Stimulated activated CD4-positive, alpha-beta T cell treated with anti-CD3 and anti-CD28 coated beads, Interleukin-1b, Interleukin-23, amount 100 ng/mL, for 1 hour (primary cell): ENCODE measurements at places on chromosomes 2 and 18.

DNA sequence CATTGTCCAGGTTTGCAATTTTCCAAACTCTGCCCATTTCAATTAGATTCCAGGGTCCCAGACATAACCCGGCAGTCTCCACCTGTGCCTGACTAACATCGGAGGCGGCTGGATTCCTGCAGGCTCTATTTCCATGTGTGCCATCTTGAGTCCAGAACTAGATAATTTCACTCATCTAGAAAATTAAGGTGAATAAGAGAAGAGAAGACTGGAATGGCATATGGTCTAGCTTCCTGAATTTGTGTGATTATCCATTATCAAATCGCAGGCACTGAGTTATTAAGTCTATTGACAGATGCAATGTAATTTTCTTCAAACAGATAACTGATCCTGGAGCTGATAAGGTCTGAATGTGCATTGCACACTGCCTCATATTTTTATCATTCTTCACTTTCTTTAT is 305.2 kb downstream of the ETAA1 start:
- no peak for DNase-seq

DNA sequence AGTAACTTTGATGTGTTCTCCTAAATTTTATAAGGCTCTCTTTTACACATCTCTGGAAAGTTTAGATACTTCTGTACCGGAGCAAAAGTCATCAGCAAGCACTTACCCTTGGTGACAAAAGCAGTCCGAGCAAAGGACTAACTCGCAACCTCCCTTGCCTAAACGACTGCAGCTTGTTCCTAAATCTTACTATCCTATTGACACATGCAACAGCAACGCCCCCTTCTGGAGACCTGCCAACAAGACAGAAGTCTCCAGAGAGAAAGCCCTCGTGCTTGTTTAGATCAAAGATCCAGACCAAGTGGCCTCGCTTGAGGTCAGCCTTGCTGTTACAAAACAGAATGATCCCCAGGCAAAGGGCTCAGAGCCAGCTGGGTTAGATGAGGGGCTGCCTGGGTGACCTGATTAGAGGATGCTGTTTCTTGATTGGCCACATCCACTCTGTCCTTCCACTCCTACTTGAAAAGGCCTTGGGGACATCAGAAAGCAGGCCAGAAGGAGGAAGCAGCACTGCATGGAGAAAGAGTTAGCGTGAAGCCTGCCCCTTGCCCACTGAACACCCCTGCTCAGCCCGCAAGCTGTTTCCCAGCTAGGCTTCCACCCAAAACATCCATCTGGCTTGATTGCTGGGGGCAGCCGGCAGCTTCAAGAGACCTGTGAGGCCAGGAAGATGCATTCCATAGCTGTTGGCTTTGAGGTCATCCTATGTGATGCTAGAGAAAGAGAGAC is 94.3 kb downstream of the HNRNPLL start:
- DNase-seq: peak; percentile 65

DNA sequence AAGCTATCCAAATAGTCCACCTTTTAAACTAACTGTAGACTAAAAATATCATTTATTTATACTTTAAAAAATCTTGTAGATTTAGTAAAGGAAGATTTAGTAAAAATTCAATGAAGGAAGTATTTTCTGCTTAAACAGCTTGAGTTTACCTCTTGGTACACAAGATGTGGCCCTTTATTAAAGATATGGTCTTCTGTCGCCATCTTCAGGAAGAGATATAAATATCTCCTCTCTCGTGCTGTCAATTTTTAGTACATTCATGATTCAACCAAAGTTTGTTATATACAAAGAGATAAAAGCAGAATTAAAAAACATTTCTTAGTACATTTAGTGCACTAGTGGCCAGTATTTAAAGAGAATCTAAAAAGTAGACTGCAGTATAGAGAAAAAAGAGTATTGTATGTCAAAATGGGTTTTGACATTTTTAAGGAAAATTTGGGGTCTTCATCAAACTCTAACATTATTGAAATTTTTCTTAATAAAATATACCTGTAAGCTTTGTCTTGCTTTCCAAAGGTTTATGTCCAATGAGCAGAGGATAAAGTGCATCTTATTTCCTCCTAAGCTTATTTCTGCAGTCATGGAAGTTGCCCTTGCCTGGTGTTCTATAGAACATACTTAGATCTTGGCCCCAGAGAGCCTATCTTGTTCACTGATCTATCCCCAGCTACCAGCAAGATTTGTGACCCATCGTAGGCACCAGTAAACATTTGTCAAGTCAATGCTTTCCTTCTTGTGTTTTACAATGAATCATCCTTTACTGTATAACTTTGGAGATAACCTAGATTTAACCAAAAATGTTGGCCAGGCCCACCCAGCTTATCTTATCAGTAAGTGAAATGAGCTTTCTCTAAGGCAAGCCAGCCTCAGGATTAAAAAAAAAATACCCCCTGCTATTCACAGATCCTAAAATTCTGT is 18.5 kb upstream of the EML6 start:
- DNase-seq: no peak

- no peak for DNase-seq
Measured at GRCh38 chr2:197704434-197705120, 592 bp upstream of the MARS2 start.

- no peak for DNase-seq
Measured at GRCh38 chr2:41657226-41657625, 390.6 kb upstream of the PKDCC start.

- DNase-seq: no peak
Measured at GRCh38 chr2:170847716-170848115, 31.0 kb downstream of the GAD1 start.

DNA sequence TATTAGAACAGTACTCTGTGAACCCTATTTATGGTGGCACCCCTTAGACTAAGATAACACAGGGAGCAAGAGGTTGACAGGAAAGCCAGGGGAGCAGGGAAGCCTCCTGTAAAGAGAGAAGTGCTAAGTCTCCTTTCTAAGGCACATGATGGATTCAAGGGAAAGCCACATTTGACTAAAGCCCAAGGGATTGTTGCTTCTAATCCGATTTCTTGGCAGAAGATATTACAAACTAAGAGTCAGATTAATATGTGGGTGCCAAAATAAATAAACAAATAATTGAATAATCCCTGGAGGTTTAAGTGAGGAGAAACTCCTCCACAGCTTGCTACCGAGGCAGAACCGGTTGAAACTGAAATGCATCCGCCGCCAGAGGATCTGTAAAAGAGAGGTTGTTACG is 333.2 kb downstream of the SOX11 start:
- no peak for DNase-seq

- DNase-seq: no peak
Measured at GRCh38 chr2:46202987-46203386, 94.2 kb upstream of the EPAS1 start.

DNA sequence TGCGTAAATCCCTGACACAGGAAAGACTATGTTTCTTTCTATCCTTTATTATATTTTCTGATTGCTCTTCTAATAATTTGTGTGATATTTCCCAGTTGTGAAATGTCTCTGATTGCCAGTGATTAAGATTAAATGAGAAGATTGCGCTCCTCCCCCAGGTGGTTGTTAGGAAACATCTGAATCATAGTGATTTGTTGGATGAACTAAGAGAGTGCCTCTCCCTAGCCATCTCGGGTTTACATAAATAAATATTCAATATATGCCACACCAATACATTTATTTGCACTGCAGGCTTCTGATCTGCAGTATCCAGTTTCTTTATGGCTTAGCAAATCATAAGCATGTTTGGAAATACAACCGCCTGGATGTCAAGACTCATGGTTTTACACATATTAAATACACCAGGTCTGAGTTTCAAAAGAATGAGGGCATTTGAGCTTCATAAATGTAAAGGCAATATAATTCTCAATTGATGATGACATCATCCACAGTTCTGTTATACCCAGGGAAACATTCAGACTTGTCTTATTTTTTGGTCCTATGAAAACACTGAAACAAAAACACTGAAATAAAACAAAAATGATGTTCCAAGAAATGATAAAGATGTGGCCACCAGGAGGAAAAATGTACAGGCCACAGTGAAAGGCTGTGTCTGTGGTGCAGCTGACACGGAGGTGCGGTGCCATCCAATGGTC is 826.7 kb upstream of the ACVR2A start:
- DNase-seq: no peak

DNA sequence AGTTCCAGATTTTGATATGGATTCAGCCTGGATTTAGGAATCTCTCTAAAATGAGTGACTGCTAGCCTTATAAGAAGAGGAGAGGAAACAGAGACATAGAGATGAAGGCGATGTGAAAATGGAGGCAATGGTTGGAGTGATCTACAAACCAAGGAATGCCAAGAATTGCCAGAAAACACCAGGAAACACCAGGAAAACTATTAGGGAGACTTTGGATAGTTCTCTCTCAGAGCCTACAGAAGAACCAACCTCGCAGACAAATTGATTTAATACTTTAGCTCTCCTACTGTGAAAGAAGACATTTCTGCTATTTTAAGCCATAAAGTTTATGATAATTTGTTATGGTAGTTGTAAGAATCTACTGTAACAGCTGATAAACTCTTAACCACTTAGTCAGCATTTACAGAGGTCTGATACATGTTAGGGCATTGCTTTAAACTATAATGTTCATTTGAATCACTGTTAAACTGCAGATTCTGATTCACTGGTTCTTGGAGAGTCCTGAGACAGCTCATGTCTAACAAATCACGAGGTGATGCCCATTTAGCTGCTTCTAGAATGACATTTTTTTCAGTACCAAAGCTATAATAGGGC is 1702.6 kb upstream of the LRRTM1 start:
- no peak for DNase-seq

- DNase-seq: no peak
Measured at GRCh38 chr2:23695214-23695889, 231.6 kb downstream of the ATAD2B start.

- no peak for DNase-seq
Measured at GRCh38 chr2:111173856-111174255, 53.1 kb downstream of the BCL2L11 start.

GRCh38 chr2:239380831-239381708 is 19.8 kb downstream of the HDAC4 start:
- DNase-seq: no peak

DNA sequence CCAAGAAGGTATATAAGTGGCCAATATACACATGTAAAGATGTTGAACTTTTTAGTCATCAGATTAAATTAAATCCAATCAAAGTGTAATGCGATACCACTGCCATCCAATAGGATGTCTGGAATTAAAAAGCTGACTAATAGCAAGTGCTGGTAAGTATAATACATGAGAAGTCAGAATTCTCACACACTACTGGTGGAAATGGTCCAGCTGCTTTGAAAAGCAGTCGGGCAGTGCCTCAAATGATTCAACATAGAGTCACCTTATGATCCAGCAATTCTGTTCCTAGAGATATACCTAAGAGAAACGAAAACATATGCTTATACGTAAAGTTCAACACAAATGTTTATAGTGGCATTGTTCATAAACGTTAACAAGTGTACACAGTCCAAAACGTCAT is 124.1 kb upstream of the MYT1L start:
- DNase-seq: no peak

- no peak for DNase-seq
Measured at GRCh38 chr2:204078003-204078698, 141.6 kb downstream of the ICOS start.

DNA sequence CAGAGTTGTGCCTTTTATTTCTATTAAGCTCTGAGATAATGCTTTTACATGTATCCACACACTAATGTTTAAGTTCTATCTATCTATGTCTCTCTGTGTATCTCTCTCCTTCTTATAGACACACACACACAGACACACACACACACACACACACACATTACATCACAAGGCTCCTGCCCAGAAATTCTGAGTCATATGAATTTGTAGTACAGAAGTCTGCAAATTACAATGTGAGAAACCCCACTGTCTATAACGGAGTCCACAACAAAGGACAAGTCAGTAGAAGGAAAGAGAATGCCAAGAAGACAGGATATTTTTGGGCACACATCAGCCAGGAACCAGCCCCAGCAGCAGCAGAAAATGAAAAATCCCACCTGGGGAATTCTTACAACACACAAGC is 142.4 kb downstream of the EN1 start:
- no peak for DNase-seq

DNA sequence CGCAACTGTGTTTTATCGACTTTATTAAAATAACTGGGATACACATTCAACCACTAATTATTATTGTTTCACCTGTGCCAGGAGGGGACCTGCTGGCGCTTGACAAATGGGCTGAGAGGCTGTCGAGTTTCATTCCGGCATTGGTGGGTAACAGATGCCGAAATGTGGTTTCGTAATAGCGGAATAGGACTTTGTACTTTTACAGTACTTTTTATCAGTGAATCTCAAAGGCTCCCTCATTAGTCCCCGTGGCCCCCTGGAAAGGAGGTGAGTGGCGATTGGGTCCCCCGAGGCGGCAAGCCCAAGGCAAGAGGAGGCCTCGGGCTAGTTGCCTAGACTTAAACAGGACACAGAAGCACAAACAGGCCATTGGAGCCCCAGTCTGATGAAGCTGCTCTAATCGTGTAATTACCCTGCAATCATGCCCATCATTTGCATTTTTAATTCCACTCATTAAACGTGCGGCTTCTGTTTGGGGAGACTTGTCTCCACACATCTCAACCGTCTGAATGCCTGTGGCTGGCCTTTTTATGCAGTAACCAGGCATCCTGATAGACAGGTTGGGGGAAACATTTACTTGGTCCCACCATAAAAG is 193.2 kb downstream of the INO80D start:
- DNase-seq: no peak

GRCh38 chr18:55906536-55906935 is 318.5 kb upstream of the TCF4 start:
- no peak for DNase-seq

- no peak for DNase-seq
Measured at GRCh38 chr2:173446722-173447121, 92.0 kb downstream of the CDCA7 start.

DNA sequence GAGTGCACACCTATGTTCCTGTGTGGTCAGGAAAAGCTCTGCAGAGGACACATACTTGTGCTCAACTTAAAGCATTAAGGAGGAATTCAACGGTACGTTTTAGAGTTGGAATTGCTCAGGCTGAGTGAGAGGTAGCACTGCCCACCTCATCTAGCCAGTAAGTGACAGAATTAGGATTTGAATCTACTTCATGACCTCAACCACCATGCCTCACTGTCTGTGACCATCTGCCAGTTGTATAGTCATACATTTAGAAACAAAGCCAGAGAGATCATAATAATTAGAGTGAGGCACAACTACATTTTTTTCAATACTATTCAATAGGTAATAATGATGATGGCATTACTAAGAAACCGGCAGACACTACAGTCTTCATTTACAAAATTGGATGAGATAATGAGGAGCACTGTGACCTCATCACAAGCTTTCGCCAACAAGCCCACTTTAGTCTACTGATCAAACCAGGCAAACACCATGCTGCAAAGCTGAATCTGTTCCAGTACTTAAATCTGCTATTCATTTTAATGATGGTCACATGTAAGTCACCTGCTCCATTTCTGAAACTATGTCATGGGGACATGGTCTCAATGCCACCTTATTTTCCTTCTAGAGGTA is 1018.4 kb downstream of the TMEM182 start:
- no peak for DNase-seq

- no peak for DNase-seq
Measured at GRCh38 chr2:102460467-102460866, 12.6 kb upstream of the SLC9A4 start.

- DNase-seq: no peak
Measured at GRCh38 chr2:147450661-147451510, 393.9 kb upstream of the ACVR2A start.

GRCh38 chr2:239035361-239035814 is 187.5 kb downstream of the TWIST2 start:
- peak; percentile 26 for DNase-seq
